ENCODE measurements at places on chromosomes 3 and 15.
A peak's percentile ranks its signal among the peaks of the same experiment; 100 is the strongest.

GRCh38 chr3:9883706-9884554 is 3.9 kb upstream of the CIDEC start:
- DNase-seq: no peak

- no peak for DNase-seq
These were observed 49.8 kb upstream of the PXYLP1 start for GRCh38 chr3:141181819-141182218.

GRCh38 chr3:149402481-149402880 is 25.0 kb upstream of the TM4SF1 start:
- DNase-seq: no peak

DNA sequence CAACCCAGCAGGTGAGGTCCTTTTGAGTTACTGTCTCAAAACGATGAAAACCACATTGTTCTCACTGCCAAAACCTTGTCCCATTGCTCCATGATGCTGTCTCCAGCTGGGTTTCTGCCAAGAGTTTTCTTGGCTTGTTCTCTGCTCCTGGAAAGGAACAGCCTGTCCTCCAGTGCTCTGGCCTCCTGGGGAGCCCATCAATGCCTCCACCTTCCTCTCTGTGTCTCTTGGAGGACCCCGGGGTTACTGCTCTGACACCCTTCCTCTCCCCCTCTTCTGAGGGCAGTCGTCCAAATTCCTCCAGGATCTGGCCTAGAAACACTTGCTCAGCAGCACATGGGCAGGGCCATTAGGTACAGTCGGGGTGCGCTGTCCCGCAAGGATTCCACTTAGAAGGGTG is 63.9 kb upstream of the RGMA start:
- no peak for DNase-seq

DNA sequence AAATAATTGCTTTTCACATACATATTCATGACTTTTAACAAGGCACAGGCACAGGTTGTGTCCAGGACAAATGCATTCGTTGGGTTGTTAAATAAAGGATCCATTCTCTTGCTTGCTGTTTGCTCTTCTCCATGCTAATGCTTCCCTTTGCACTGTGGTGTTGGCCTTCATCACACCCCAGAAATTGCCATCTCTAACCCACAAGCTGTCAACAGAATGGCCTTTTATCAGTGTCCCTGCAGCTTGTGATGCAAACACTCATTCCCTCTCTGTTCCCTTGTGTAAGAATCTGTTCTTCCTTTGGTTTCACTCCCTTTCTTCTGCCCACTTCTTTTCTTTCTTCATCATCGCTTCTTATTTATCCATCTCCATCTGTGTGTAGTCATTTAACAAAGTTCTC is 72.2 kb downstream of the SLC7A14 start:
- no peak for DNase-seq

DNA sequence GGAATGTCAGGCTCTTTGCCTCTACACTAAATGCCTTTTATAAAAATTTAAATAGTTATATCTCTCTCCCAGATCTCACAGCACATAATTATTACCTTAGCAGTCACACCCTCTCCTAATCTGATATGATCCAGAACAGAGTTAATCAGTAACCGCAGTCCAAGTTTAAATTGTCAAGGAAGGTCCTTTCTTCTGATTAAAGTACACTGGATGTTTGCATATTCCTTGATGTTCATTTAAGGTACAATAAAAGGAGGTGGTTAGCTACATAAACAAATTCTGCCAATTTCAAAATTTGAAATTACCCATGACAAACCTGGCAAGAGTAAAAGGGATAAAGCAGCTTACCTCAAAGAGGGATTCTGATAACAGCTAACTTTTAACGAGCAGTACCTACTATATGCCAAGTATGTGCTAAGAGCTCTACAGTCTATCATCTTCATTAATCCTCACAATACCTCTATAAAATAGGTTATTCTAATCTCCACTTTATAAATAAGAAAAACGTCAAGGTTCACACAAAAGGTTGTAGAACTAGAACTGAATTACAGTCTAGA is 4.3 kb downstream of the GOLIM4 start:
- DNase-seq: no peak

- DNase-seq: no peak
These were observed 286.0 kb downstream of the ADAMTS17 start for GRCh38 chr15:100055821-100056220.

GRCh38 chr3:130699765-130700164 is 46.9 kb downstream of the PIK3R4 start:
- DNase-seq: peak; percentile 67

DNA sequence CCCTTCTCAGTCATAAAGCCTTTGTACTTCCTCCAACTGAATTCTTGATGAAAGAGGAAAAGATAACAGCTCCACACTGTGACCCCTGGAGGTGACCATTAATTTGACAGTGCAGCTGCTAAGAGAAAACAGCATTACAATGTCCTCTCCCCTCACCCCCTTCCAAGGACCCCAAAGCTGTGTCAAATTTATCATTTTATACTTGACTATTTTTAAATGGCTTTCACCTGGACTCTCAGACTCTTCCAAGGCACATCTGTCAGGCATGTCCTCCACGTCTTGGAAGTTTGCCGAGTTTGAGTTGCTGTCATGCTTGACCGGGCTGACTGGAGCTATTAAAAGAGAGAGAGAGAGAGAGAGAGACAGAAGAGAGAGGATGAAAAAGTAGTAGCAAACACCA is 236.5 kb downstream of the WDR72 start:
- no peak for DNase-seq

GRCh38 chr3:134840459-134840858 is 45.4 kb downstream of the EPHB1 start:
- no peak for DNase-seq

- no peak for DNase-seq
These were observed 41.1 kb downstream of the CTXND1 start for GRCh38 chr15:80210611-80211573.

- no peak for DNase-seq
These were observed 966.0 kb upstream of the SEMA6D start for GRCh38 chr15:46751303-46751702.

DNA sequence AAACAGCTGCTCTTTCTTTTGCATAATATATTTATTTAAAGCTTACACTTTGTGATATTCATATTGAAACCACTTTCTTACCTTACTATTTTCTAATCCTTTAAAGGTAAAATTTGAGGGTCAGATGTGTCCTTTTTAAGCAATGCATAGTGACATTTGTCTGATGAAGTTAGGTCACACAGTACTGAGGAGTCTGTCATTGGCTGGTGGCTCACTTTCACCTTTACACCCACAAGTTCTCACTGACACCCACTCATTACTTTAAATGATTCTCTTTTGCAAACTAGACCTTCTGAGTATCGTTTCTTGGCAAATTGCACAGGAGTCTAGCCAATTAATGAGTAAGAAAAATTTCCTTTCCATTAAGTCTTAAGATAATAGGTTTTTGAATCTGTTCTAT is 758.3 kb upstream of the ARPP21 start:
- DNase-seq: no peak

- DNase-seq: no peak
These were observed 108.7 kb upstream of the TSPAN3 start for GRCh38 chr15:77179541-77179998.
